GM23338 (cell line): ENCODE measurements at places on chromosomes 3 and 15.

DNA sequence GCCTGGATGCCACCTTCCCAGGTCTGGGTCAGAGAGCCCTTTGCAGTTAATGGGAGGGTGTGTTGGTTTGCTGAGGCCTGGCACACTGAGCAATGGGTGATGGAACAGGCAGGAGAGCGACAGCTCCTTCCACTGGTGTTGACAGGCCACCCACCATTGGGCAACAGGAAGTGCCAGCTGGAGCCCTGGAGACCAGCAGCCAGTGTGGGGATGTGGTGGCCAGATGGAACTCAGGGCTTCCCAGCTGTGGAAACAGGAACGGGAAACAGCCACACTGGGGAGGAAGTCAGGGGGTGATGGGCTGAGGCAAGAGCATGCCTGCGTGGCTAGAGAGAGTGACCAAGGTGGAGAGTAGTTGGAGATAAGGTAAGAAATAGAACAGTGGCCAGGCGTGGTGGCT is 9.3 kb downstream of the PSTPIP1 start:
- DNase-seq, result no peak

DNA sequence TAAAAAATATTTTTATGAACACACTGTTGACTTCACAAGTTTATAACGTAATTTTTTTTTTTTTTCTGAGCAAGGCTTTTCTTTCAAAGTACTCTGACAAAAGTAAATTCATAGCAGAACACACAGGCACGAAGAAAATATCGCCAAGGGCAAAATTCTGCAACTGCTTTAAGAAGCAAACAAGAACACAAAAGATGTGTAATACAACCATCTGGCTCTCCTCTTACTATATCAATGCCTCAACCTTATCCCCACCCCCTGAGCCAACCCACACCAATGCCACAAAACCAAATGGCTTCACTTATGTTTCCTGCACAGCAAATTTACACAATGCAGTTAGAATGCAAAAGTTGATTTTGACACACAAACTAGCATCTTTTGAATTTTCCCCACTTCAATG is 274.2 kb downstream of the FOXP1 start:
- no peak for DNase-seq

GRCh38 chr15:23736033-23736673 is 49.0 kb upstream of the NDN start:
- no peak for DNase-seq

DNA sequence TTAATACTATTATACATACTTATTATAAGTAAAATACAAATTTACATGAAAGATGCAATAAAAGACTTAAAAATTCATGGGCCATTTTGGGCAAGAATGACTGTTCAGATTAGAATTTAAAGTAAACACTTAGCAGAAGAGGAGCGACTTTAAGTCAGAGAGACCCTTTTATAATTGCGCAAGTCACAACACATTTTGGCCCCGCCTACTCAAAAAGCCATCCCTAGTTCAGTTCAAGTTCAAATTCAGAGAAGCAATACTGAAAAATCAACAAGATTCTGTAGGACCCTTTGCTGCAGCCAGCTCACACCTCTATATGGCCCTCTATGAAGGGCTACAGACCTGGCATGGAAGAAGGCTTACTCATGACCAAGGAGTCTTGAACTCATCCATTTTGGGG is 64.6 kb downstream of the PEAK1 start:
- DNase-seq, result no peak

- no peak for DNase-seq
Measured at GRCh38 chr3:152460936-152461335, 192.2 kb downstream of the MBNL1 start.

DNA sequence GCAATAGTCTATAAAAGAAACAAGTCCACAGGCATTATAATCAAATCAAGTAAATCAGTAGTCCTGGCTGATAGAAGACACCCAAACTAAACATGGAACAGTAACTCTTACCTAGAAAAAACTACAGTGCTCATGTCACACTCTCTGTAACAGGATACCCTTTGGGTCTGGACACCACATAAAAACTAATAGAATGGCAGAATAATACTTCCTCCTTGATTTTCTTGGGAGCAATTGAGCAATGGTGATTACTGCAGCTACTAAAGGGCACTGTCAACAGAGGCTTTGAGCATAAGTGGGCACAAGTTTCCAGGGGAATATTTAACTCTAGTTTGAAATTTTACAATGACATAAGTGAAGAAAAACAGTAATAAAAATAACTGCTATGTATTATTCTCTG is 59.5 kb downstream of the GLB1 start:
- no peak for DNase-seq

- no peak for DNase-seq
Measured at GRCh38 chr3:53137835-53138446, 7.7 kb upstream of the RFT1 start.

DNA sequence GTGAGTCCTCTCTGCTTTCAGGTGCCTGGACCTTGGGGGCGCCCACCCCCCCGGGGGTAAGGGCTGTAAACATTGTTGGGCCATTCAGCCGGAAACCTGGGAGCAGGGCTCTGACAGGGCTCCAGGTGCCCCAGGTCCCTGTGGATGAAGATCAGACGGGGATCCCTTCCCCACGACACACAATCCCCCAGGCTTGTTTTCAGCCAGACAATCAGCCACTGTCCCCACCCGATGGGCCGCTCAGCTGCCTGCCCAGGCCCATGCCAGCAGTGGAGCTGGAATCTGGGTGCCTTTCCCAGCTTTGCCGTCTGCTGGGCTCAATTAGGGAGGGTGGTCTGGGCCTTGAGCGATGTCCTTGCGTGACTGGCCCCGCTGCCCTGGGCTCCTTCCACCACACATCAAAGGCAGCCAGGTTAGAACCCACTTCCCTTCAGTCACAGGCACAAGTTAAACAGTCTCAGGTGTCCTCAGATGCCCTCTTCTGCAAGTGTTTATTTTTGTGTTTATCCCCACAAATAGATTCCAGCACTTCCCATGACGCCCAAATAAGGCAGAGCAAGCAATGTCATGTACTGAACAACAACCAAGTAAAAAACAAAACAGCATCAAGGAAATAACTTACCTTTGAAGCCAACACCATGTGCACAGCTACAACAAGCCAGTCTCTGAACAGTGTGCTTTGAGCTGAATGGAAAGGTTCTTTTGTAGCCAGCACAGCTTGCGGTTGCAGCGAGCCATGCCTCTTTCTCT is 77.0 kb upstream of the ALDH1A3 start:
- DNase-seq, result no peak

GRCh38 chr15:71242292-71242691 is 127.0 kb downstream of the THSD4 start:
- DNase-seq, result no peak

DNA sequence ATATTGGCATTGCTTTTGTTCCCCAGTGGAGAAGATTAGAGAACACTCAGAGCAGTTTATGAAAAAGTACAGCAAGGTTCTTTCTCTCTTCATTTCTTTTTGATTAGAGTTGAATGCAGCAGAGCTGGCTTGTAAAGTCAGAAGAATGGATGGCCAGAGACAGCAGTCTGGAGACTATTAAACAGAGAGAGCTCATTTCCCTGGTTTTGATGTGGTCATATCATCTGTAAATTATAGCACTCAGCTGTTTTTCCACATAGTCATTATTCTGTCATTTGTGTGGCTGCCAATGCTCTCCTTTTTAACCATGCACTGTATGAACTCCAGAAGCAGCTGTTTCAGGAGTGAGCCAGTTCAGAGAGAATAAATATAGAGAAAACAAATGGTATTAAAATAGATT is 177.4 kb upstream of the CRBN start:
- no peak for DNase-seq

GRCh38 chr15:61654918-61655317 is 405.3 kb downstream of the VPS13C start:
- DNase-seq, result no peak

DNA sequence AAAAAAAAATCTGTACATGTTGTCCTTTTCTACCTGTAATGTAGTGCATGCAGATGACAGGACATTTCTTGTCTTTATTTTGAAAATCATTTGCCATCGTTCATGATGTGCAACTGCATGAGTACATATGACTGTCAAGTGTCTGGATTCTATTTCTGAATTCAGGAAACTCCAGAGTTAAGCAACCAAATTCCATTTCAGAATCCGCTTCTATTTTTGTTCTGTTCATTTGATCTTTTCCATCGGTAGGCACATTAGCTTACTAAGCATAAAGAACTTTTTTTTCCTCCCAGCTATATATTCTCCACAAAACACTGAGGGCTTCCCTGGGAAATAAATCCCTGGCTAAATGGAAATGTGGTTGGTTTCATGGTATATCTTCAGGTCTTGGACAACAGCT is 365.6 kb downstream of the PTPRG start:
- no peak for DNase-seq

GRCh38 chr3:186571644-186572013 is 1.1 kb downstream of the DNAJB11 start:
- DNase-seq, result no peak

DNA sequence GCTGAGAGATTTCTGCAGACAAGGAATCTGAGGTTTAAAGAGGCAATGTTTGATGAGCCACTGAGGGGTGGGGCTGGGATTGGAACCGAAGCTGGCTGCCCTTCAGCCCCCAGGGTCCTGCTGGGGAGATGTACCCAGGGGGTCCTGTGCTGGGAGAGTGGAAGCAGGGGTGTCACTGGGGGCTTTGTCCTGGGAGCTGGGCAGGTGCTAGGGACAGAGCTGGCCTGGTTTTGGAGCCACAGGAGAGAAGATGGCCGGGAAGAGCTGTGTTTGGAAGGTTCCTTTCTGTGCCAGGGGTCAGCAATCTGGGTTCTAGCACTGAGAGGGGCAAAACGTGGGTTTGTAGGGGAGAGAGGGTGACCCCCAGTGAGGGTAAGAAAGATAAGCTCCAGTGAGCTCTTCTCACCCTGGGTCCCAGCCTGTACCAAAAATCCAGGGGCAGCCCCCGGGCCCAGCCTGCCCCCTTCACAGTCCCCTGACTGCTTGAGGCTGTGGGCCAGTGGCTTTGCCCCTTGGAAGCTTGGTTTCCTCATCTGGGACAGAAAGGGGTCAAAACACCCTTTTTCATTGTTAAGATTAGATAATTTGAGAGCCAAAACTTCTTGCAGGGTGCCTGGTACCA is 69.6 kb downstream of the SMAD3 start:
- no peak for DNase-seq

GRCh38 chr3:10373686-10374261 is 52.9 kb upstream of the SEC13 start:
- no peak for DNase-seq

DNA sequence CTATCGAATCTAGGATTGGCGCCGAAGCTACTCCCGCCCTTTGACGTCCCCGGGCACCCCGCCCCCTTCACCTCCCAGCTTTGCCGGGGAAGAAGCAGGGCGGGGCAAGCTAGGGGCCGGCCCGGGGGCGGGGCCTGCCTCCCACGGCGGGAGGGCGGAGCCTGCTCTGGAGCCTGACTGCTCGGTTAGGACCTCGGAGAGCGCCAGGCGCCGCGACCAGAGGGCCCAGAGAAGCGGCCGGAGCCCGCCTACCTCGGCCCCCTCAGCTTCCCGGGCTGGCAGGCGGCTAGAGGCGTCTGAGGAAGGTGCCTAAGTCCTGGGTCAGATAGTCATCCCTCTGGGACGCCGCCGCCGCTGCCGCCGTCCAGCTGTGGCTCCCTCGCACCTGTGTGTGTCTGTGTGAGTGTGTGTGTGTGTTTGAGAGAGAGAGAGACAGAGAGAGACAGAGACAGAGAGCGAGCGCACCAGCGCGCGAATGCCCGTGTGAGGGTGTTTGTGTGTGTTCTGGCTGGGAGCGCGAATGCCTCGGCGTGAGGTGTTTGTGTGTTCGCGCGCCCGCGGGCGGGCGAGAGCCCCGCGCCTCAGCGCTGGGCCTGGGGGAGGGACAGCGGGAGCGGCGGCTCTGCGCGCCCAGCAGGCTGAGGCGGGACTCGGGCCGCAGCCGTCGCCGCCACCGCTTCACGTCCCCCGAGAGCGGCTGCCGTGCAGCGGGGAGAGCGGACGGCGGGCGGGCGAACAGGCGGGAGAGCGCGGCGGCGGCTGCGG is at the start of gene STXBP5L:
Gene STXBP5L (plus strand): TSS at position 176 of the 765 bp plus-strand sequence. CDS start 1,374 bp downstream, outside the sequence.
- DNase-seq, result peak; percentile 99

GRCh38 chr3:140117096-140117526 is 182.1 kb downstream of the CLSTN2 start:
- peak; percentile 3 for DNase-seq

- no peak for DNase-seq
Measured at GRCh38 chr15:92043283-92043682, 189.8 kb downstream of the SLCO3A1 start.

DNA sequence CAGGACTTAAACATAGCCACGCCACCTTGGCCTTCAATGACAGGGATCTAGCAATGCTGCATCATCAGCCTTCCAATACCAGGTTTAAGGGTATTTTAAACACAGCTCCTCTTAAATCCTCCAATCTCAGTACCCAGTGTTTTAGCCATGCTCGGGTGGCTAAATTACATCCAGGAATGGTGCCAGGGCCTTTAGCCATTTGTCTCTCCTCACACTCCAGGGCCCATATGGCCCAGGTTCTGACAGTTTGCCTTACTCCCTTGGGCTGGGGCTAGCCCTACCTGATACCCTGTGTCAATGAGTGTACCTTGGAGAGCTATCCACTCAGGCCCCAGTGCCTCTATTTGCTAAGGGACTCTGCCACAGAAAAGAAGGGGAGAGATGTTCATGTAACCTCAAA is 29.4 kb downstream of the ZNF589 start:
- DNase-seq, result no peak

DNA sequence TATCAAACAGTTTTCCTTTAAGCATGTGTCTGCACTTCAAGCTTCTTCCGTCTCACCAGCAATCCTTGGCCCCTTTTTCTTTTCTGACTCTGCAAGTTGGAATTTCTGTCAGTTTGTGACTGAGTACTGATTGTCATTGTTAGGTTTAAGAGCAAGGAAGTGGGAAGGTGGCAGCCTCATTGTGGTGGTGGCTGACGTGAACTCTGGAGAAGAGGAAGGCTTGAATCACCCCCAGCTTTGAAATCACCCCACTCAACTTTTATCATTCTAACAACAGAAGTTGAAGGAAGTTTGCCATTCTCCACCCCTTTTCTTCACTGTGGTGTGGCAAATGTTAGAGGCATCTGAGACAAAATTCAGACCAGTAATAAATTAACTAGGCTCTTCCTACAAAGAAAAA is 231.6 kb upstream of the AGTR1 start:
- peak; percentile 21 for DNase-seq

DNA sequence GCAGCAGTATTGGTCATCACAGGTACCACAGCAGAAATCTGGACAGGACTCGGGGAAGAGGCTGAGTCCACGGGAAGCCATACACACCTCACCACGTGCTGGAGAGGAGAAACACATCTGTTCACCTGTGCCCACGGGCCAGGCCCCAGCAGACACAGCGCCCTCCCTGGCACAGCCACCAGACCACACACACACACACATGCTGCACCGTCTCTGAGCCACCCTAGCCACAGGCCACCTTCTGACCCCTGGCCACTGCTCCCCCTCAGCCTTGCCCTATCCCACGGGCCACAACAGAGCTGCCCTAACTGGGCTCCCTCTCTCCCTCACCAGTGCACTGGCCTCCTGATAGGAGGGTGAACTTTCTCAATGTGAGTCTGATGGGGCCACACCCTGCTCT is 2.8 kb downstream of the SHISA5 start:
- DNase-seq, result no peak
